CD4-positive, alpha-beta T cell (primary cell): ENCODE measurements at places on chromosomes 1 and 21. TPM values are rescaled to one million over a fixed set of nuclear protein-coding genes. Genes with fewer than 3 reads are reported as not detected.
A peak's percentile ranks its signal among the peaks of the same experiment; 100 is the strongest.

- no peak for DNase-seq
Observed at GRCh38 chr21:19692231-19692630, 1288.6 kb upstream of the TMPRSS15 start.

DNA sequence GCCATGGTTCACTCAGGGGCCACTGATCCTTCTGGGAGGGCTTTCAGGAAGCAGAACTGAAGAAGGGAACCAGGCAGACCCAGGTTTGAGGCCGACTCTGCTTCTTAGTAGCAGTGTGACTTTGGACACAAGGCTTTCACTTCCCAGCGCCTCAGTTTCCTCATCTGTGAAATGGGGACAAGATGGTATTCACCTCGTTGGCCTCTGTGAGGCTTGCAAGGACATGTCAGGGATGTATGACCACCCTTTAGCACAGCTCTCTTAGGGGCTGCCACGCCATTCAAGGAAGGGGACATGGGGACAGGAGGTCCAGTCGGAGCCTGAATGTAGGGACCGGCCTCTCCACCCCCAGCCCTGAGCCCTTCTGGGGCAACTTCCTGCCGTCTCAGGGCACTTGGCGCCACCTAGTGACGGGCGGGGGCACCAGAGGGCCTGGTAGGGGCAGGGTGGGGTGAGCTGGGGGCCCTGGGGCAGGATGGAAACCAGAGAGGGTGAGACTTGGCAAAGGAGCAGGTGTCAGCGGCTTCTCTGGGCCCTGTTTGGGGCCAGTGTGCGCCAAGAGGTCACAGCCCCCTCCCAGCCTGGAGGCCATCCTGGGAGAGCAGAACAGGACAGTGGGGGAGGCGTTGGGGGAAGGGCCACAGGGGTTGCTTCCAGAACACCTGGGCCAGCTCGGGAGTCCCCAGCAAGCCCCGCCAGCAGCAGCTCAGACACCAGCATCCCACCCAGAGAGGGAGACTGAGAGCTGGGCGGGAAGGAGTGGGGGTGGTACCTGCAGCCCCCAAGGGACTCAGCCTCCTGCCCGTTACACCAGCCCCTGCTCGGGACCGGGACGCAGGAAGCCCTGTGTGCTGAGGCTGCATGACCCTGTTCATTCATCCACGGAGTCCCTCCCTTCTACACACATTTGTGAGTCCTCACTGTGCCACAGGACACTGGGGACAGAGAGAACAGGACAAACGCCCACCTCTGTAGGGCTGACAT lies 102.5 kb upstream of the TARDBP start:
- peak; percentile 67 for DNase-seq

- DNase-seq = no peak
Observed at GRCh38 chr1:32393136-32393535, 1.1 kb downstream of the BSDC1 start.

Gene FMO4
- 1.1 TPM for total RNA-seq

- DNase-seq = no peak
Observed at GRCh38 chr1:112093372-112093694, 103.9 kb upstream of the KCND3 start.

DNA sequence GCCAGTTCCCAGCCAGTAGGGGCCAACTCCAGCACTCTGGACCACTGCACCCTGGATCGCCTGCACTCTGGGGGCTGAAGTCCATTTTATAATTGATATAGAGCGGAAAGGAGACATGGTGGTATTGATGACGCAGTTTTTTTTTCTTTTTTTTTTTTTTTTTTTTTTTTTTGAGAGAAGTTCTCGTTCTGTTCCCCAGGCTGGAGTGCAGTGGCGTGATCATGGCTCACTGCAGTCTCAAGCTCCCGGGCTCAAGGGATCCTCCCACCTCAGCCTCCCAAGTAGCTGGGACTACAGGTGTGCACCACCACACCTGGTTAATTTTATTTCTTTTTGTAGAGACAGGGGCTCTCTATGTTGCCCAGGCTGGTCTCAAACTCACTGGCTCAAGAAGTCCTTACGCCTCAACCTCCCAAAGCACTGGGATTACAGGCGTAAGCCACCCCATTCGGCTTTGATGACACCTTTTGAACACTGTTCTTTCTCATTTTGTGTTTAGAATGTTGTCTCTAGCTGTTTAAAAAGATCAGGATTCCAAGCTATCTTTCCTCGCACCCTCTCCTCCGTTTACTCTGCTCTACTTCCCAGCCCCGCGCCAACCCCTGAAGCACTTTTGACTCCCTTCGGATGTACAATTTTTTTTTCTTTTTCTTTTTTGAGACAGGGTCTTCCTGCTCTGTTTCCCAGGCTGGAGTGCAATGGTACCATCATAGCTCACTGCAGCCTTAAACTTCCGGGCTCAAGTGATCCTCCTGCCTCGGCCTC lies 960 bp downstream of the MX2 start:
- DNase-seq = no peak

- no peak for DNase-seq
Observed at GRCh38 chr1:224629965-224630364, 13.8 kb downstream of the CNIH3 start.

Gene NRIP1
- 50.1 TPM for total RNA-seq

Gene OR2T11
- not detected for total RNA-seq

DNA sequence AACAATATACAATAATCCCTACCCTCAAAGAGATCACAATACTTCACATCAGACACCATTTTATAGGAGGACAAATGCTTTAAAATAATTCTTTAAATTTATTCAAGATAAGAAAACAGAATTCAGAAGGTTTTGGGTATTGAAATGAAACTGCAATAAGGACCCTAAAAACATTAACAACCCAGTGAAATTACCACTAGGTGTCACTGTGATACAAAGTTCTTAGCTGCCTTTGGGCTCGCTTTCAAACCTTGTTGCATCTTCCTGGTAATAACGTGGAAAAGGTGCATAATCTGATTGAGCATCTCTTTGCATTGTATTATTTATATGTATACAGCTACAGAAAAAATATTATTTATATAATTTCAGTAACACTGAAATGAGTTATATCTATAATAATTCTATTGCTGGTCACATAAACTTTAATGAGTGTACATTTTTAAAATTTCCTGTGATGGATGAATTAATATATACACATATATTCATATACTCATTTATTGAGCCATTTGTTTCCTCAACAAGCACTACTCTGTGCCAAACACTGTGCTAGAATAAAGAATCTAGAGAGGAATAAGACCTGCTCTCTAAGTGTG lies 185.2 kb downstream of the FAF1 start:
- no peak for DNase-seq

Gene C21orf91
- 42.2 TPM for total RNA-seq
